Activated naive CD4-positive, alpha-beta T cell treated with anti-CD3 and anti-CD28 coated beads, Interleukin-2, amount 50 U/mL, for 72 hours (primary cell): ENCODE measurements at places on chromosomes 6 and 20. TPM values are rescaled to one million over a fixed set of nuclear protein-coding genes. Genes with fewer than 3 reads are reported as not detected.

MUC21 gene
- total RNA-seq, result not detected

GRCh38 chr6:110881546-110882273, 7.1 kb downstream of the AMD1 start:
- DNase-seq, result no peak

ESR1 gene
- 1.3 TPM for total RNA-seq

GRCh38 chr6:37635319-37635718, 62.4 kb downstream of the MDGA1 start:
- DNase-seq, result no peak

- no peak for DNase-seq
Measured at GRCh38 chr6:35376281-35376680, 33.9 kb downstream of the PPARD start.
